ENCODE measurements at places on chromosomes 12 and 14.
A peak's percentile ranks its signal among the peaks of the same experiment; 100 is the strongest.

DNA sequence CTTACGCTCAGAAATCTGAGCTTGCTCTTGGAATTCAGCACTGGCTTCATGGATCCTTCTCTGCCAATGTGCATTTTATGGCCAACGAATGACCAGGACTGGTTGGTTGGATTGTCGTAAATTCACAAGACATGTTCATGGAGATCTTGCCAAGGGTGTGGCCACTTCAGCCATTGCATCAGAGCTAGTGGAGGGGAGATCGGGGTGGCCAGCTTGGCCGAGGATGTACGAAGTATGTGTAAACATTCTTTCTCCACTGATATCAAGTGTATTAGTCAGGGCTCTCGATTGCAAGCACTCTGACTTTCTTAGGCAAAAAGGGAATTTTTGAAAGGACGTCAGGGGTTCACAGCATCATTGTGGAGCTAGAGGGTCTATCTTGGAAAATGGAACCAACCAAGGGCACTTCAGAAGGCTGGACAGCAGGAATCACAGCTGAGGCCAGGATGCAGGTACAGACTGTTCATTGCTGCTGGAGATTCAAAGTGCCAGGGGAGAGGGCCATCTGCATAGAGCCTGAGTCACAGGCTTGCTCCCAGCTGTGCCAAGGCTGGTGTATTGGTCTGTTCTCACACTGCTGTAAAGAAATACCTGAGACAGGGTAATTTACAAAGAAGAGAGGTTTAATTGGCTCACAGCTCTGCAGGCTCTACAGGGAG is 32.9 kb upstream of the ADGRD1 start:
- DNase-seq, result no peak

DNA sequence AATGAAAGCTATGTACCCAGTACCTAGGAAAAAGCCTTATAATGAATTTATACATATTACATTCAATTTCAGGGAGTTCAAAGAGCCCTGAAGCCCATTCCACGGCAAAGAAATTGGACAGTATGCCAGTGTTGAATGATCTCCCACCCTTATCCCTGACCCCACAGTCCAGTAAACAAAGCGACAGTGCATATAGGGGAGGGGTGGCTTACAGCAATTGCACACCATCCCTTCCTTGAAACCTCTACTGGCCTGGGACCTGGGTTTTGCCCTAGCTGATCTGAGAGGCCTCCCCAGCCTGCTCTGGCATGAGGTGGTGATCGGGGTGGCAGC is 17.3 kb upstream of the RND1 start:
- no peak for DNase-seq

DNA sequence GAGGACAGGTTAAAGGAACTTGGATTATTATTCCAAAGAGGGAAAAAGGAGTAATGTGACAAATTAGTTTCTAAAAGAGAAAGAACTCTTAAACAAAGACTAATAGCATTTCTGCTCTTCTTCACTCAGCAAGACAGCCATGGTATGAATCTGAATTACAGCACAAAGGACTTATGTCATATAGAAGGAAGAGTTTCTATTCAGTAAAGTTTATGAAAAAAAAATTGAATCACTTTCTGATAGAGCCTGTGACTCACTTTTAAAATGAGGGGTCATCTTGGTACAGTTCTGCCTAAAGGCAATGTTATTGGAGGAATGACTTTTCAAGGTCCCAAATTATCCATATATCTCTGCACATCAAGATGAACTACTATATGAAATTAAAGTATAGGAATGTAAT is 101.7 kb downstream of the DUSP6 start:
- DNase-seq, result no peak

DNA sequence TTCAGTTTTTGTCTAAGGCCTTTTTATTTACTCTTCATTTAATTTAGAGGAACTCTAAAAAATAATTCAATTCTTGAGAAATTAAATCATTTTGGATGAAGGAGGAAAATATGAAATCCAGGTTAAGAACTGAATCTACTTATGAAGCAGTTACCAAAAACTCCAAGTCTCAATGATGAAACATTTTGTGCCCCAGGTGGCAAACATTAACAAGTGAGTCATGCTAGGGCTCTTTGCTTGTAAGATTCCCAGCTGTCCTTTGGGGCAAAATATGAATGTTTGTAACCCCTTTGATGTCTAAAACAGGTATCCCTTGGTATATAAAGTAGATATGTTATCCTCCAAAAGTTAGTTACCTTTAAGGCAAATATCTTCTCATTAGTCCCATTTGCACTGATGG is 202.4 kb downstream of the NEDD1 start:
- DNase-seq, result no peak

- no peak for DNase-seq
These were observed 2.6 kb upstream of the RIN3 start for GRCh38 chr14:92510972-92511371.

- no peak for DNase-seq
These were observed 428.0 kb upstream of the TMTC1 start for GRCh38 chr12:30211743-30212142.

GRCh38 chr14:38285962-38286361 is 30.1 kb upstream of the CLEC14A start:
- no peak for DNase-seq

DNA sequence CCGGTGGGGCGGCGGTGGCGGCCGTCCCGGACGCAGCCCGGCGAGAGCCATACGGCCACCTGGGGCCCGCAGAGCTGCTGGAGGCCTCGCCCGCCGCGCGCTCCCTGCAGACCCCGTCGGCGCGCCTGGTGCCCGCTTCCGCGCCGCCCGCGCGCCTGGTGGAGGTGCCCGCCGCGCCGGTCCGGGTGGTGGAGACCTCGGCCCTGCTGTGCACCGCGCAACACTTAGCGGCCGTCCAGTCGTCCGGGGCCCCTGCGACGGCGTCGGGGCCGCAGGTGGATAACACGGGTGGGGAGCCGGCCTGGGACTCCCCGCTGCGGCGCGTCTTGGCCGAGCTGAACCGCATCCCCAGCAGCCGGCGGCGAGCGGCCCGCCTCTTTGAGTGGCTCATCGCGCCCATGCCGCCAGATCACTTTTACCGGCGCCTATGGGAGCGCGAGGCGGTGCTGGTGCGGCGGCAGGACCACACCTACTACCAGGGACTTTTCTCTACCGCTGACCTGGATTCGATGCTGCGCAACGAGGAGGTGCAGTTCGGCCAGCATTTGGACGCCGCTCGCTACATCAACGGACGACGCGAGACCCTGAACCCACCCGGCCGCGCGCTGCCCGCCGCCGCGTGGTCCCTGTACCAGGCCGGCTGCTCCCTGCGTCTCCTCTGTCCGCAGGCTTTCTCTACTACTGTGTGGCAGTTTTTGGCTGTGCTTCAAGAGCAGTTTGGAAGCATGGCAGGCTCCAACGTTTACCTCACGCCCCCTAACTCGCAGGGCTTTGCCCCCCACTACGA is 716 bp downstream of the RIOX1 start:
- DNase-seq, result peak; percentile 46

- no peak for DNase-seq
These were observed 127.9 kb downstream of the EFCAB11 start for GRCh38 chr14:89826596-89826995.

DNA sequence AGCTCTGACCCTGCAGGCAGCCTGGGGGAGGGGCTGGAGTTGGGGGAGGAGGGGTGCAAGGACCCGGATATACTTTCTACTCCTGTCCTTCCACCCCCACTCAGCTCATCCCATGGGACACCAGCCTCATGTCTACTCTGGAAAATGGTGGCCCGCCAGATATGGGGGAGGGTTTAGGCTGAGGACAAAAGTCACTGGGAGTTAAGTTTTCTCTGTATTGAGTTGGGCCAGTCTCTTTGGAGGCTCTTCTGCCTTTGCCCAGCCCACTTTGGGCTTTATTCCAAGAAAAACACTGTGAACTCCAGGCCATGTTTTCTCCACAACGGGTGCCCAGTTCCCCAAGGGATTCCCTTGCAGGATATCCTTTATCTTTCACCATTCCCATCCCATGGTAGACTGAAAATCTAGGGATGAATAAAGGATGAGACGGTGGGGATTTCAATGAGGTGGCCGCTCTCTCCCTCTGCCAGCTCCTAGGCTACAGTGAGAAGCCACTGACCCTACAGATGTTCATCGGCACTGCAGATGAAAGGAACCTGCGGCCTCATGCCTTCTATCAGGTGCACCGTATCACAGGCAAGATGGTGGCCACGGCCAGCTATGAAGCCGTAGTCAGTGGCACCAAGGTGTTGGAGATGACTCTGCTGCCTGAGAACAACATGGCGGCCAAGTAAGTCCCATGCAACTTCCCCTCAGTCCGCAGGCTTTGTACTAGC is 4.9 kb downstream of the NFATC4 start:
- no peak for DNase-seq

- no peak for DNase-seq
These were observed 90.8 kb downstream of the STAB2 start for GRCh38 chr12:103677905-103678304.

DNA sequence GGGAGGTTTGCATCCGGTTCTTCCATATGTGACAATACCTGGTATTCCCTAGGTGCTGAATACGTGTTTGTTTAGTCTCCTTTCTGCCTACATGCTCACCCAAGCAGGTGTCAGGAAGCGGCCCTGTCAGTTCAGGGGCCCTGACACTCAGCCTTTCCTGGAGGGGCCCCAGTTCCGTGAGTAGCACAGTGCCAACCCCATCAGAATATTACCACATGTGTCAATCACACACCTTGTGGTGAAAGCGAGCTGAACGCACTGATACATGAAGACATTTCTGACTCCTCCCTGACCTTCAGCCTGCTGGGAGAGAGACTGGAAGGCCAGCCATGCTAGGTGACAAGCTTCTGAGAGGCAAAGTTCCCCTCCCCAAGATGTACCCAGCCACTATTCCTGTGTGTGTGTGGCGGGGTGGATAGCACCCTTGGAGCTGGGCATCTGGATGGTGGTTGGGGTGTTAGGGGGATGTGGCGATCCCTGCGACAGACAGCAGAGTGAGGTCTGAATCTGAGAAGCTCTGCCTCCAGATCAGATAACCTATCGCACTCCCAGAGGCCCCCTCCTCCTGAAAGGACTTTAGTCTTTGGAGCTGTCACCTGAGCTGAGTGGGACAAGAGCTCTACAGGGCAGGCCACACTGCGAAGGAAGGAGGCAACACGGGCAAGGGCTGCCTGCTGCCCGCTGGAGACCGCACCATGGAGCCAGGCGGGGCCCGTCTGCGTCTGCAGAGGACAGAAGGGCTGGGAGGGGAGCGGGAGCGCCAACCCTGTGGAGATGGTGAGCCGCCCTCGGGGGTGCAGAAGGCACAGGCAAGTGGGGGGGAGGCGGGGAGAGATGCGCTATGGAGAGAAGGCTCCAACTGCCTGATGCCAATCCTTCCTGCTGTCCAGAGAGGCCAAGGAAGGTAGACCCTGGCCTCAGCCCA is at the start of gene SOAT2:
TSS of gene SOAT2 (plus strand) at position 604 of the 925 bp plus-strand sequence. CDS start at position 696, 92 bp downstream.
- peak; percentile 30 for DNase-seq

- no peak for DNase-seq
These were observed 85.0 kb downstream of the KIF26A start for GRCh38 chr14:104223101-104224041.

GRCh38 chr14:21414137-21414631 is 30.4 kb upstream of the SUPT16H start:
- no peak for DNase-seq

GRCh38 chr12:104720339-104721038 is 237.6 kb downstream of the SLC41A2 start:
- peak; percentile 39 for DNase-seq

GRCh38 chr12:124026755-124027745 is 54.0 kb downstream of the ZNF664 start:
- DNase-seq, result no peak

- DNase-seq, result no peak
These were observed 36.8 kb downstream of the IL31 start for GRCh38 chr12:122137229-122137628.

DNA sequence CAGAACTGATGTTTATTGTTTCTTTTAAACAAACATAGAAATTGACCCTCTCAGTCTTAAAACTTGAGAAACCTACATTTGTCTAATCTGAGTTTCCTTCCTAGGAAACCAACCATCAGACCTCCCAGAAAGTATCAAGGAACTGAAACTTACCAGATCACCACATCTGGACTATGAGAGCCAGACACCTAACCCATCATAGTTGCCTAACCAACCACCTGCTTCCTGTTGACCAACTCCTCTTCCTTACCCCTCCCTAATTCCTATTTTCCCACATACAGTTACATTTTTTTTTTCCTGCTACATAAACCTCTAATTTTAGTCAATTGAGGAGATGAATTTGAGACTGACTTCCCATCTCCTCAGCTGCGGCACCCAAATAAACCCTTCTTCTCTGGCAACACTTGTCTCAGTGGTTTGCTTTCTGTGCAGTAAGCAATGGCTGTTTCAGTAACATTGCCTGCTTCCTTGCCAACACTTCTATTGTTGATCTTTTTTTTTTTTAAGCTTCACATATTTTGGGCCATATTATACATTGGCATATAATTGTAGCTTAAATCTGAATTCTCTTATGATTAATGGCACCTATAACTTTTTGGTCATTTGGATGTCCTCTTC is 34.3 kb downstream of the KLRD1 start:
- no peak for DNase-seq

- DNase-seq, result no peak
These were observed 1.5 kb downstream of the OR4E1 start for GRCh38 chr14:21672116-21672515.

DNA sequence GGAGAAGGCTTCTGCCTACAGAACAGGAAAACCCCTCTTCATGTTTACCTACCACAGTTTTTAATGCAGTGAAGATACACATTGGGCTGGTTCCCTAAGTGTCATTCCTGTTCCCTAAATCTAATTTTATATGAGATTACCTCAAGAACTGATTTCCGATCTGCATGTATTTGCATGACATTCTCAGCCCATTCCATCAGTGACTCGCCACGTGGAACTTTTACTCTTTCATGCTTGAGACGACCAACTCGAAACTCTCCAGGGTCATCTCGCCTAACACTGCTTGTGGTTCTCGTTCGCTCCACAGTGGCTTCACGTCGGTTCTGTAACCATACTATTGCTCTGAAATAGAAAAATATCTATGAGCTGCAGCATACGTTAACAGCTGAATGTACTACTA is 83.1 kb upstream of the STRN3 start:
- no peak for DNase-seq

DNA sequence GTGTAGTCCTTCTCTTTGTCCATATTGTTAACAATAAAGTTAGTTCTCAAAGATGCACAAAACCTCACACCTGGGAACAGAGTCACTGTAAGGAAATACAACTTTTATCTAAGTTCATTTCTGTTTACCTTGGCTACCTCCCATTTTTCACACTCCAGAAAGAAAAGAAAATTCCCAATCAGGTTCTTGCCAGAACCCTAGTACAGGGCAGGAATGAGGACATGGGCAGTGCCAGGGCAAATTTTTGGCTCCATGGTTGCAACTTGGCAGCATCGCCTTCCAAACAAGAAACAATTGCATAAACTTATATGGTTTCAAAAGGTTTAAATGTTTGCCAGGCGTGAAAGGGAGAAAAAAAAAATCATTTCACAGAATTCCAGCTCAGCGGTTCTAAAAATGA is 296.3 kb upstream of the PRKD1 start:
- DNase-seq, result no peak

DNA sequence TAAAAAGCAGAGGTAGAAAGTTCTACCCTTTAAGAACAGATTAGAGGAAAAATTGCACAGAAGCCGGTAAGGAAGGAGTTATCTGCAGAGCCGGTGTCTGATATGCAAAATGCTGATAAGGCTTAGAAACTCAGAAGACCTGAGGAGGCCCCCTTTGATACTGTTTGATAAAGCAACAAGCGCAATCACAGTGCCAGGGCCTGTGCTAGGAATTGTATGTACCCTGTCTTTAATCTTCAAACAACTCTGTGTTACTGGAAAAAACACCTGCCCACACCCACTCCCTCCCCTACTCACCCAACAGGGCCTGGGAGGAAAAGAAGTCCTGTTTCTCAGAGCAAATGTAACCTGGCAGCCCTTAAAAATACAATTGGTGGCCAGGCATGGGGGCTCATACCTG is 112.7 kb upstream of the FUT8 start:
- no peak for DNase-seq
